ENCODE measurements at places on chromosomes 2 and 18.

DNA sequence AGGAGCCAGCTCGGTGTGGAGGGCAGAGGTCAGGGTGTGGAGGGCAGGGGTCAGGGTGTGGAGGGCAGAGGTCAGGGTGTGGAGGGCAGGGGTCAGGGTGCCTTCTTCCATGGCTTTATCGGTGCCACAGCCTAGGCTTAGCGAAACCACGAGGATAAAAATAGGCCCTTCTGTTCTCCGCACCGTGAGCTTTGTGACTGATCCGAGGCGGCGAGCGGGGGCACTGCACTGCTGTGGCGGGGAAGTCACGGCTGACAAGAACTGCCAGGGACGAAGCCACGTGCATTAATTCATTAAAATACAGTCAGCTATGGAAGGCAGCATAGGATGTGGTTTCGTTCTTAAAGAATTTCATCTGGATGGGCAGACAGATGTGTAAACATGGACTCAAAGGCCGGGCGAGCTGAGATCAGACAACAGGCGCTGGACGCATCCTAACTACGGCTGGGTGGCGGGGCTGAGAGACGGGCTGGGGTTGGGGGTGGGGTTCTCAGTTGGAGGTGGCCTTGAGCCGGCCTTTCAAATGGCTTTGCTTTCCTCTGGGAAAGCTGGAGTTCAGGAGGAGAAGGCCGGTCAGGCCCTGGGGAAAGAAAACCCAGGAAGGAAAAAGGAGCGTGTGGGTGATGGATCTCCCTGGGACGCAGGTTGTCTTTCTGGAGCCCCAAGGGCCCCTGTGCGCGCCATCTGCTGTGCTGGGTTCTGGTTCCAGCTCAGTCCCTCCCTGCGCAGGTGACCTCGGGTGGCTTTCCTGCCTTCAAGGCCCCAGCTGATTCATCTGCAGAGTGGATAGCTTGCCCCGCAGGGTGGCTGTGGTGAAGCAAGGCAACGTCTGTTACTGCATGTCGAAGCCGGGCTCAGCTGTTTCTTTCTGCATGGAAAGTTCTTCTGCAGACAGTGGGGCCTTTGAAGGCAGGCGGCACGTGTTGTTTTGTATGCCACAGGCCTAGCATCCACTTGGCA lies 958 bp upstream of the ALLC start:
- DNase-seq, result no peak

GRCh38 chr2:2849464-2850217 lies 518.6 kb upstream of the MYT1L start:
- DNase-seq, result no peak

DNA sequence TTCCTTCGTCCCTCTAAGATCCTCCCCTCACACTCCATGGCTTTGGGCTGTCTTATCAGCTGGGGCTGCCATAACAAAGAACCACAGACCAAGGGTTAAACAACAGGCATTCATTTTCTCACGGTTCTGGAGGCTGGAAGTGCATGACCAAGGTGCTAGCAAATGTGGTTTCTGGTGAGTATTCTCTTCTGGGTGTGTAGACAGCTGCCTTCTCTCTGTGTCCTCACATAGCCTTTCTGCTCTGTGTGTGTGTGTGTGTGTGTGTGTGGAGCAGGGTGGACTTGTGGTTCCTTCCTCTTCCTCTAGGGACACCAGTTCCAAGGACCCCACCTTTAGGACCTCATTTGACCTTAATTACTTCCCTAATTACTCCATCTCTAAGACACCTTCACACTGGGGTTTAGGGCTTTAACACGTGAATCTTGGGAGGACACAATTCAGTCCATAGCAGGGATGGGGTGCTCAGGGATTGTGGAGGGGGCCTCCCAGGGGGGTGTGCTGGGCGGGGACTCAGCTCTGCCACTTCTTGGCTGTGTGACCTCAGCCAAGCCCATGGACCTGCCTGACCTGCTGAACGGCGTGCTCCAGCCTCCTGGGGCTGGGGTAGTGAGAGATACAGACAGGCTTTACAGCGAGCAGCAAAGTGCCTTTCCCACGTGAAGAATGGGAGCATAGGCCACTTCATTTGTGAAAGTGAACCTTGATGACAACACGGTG lies 38.0 kb downstream of the ACKR3 start:
- DNase-seq, result peak; percentile 75

- DNase-seq, result no peak
Observed at GRCh38 chr2:159450180-159450579, 163.7 kb upstream of the WDSUB1 start.

DNA sequence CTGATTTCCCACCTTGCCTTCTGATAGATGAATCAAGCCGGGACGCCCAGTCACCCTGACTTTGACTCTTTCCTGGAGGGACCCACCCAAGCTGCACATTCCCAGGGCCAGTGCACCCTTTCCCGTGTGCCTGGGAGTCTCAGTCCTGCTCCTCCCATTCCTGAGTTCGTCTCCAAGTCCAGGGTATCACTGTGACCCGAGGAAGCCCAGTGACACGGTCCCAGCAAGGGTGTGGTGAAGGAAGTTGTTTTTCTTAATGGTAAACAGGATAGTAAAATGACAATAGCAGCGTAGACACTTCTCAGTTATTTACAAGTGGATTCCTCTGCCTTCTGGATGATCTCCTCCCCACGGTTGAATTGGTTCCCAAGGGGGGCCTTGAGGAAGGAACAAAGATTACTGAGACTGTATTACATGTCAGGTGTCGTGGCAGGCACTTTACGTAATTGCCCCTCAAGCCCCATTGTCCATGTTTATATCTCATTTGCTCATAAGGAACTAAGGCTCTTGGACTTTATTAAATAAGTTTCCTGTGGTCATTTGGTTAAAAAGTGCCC lies 123.3 kb downstream of the PRKCE start:
- DNase-seq, result no peak

GRCh38 chr2:189300916-189301315 lies 121.4 kb upstream of the COL5A2 start:
- no peak for DNase-seq

DNA sequence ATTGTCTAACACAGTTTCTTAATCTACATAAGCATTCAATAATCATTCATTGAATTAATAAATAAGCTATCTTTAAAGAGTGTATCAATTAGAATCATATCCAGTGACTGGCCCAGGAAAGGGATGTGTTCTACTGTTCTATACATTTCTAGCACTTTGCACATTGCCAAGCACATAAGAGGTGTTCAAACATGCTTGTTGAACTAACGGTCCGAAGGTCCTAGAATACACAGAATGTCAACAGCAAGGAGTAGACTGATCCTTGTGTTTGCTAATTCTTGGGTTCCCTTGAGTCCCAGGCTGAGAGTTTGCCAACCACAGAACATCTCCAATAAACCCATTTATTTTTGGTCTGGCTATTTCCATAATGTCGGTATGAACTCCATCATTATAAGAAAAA lies 331.7 kb upstream of the DCC start:
- DNase-seq, result no peak

GRCh38 chr2:174337337-174338146 lies 2.8 kb downstream of the SP9 start:
- DNase-seq, result no peak

Measured in GM23248 (cell line).